NCI-H2081 treated with DMSO at 0.1 percent for 48 hours (cell line): ENCODE measurements at places on chromosomes 1 and 21.

- no peak for DNase-seq
Measured at GRCh38 chr1:197341626-197342025, 73.6 kb downstream of the CRB1 start.

- DNase-seq = no peak
Measured at GRCh38 chr1:28507247-28507645, 1.4 kb downstream of the RCC1 start.

DNA sequence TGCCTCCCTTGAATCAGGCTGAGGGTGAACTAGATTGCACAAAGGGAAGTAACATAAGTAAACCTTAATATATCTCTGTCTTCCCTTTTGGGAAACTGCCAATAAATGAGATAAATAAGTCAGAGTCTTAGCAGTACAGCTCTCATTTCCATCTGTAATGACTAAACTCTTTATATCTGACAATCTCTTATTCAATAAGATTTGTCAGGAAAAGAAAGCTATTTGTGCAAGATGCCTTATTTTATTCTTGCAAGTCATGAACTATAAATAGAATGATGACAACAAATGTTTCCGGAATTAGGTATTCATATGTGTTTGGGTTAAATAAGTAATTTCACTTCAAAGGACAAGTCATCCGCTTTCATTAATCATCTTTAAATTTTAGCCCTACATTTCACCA is 229.2 kb downstream of the PTGER3 start:
- no peak for DNase-seq

DNA sequence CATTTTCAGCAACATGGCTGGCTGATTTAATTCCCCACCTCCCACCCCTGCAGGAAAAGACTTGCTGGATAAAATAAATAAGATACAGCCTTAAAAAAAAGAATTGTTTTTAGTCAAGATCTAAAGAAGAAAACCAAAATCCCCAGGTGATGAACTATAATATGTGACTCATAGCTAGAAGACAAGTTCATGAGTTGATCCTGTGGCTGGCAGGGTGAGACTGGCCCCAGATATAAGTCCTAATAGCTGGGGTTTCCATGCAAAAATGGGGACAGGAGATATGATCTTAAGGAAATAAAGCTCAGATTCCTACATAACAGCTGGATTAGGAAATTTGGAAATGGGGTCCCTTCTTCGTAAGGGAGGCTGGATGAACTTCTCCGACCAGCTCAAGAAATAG is 21.9 kb upstream of the RGSL1 start:
- no peak for DNase-seq

GRCh38 chr1:99500541-99500940 is 145.4 kb upstream of the PALMD start:
- DNase-seq = no peak

DNA sequence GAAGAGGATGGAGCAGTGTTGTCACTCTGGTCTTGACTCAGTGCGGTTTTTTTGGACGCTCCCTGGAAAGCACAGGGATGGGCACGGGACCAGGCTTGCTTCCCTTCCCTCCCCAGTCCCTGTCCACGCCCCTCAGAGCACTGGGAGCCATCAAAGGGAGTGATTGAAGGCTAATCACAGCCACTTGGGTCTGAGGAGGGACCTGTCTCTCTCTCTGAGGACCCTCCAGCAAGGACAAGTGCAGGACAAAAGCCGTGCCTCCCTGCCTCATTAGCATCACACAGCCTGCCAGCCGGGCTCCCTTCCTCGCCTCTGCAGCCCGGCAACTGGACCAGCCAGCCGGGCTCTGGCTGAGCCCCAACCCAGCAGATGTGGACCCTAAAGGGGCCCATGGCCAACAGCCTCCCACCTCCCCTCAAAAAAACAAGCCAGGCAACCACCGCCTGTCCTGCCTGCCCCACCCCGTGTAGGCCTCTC is 18.6 kb upstream of the PDZK1IP1 start:
- DNase-seq = no peak

DNA sequence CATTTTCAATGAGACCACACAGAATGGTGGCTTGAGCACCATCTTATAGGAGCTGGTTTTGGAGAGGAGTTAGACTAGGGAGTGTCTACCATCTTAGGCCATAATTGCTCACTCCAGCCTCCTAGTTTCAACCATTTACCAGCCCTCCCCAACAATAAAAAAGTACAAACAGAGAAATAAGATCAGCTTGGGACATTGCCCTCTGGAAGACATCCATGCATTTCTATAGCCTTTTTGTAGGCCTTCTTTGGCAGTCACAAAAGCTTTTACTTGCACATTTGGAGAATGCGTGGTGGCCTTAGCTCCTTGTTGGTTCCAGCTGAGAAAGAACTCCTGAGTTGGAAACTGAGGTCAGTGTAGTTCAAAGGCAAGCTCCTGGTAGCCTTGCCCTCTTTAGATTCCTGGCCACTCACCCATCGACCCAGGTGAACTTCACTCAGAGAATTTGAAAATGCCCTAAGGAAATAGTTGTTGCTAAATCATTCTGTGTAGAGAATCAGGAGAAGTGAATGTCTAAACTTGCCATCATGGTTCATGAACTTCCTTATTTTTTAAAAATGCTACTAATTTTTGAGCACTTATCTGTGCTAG is 301.7 kb upstream of the PROX1 start:
- DNase-seq = no peak

- no peak for DNase-seq
Measured at GRCh38 chr21:42332557-42333317, 17.5 kb upstream of the TFF3 start.

DNA sequence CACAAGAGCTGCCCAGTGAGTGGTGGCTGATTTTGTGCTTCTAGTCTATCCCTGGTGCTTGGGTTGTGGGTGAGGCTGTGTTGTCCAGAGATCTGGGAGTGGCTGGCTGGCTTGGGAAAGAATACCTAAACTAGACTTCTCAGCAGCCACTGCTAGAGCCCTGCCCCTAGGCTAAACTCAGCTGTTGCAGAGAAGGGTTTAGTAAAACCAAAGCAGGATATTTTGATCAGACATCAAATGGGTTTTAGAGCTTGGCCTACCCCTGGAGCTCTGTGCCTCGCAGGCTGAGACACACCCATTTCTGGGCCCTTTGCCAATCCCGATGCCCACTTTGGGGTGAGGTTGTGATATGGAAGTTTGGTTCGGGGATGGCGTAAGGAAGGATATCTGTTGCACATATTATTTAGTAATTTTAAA is 88.5 kb downstream of the UCK2 start:
- DNase-seq = no peak

DNA sequence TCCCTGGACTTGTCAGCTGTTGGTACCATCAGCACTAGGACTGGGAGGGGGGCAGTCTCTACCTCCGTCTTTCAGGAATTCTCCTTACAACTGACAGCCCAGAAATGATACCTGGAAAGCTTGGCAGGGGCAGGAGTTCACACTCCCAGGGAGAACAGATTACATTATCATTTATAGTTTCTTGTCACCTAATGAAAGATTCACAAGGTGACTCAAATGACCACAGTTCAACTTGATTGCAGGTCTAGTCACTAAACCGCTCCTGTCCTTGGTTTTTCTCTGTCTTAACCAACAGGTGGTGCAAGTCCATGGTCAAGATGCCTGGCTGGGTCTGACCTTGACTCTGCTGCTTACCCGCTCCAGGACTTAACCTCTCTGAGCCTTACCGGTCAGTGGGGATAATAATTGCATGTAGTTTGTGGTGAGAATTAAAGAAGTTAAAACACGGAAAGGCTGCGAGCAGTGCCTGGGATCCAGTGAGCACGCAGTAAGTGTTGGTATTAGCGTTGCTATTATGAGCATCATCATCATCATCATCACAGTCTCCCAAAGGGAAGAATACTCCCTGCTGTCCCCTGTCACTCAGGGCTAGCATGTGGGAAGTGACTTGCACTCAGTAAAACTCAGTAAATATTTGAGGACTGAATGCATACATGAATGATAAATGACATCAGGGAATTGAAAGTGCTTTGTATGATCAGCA is 125.3 kb upstream of the CD34 start:
- DNase-seq = no peak

GRCh38 chr1:202953392-202953791 is 4.7 kb downstream of the ADIPOR1 start:
- no peak for DNase-seq

GRCh38 chr1:218970397-218970990 is 203.2 kb upstream of the LYPLAL1 start:
- no peak for DNase-seq

DNA sequence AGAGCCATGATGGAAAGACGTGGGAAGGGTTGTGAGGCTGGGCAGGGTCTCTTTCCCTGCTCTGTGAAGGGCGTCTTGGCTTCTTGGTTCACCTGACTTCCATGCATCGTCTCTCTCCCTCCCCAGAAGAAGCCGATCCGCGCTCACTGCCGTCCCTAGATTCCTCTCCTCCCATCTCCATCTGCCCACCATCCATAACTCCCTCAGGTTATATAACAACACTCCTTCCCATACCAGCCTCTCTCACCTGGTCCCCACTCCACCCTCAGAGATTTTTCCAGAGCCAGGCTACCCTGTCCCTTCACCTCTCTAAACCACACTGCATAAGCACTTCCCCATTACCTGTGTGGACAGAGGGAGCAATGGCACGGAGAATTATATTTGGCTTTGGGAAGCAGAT is 6.0 kb downstream of the KCND3 start:
- DNase-seq = no peak
